ENCODE measurements at places on chromosomes 4 and X.

DNA sequence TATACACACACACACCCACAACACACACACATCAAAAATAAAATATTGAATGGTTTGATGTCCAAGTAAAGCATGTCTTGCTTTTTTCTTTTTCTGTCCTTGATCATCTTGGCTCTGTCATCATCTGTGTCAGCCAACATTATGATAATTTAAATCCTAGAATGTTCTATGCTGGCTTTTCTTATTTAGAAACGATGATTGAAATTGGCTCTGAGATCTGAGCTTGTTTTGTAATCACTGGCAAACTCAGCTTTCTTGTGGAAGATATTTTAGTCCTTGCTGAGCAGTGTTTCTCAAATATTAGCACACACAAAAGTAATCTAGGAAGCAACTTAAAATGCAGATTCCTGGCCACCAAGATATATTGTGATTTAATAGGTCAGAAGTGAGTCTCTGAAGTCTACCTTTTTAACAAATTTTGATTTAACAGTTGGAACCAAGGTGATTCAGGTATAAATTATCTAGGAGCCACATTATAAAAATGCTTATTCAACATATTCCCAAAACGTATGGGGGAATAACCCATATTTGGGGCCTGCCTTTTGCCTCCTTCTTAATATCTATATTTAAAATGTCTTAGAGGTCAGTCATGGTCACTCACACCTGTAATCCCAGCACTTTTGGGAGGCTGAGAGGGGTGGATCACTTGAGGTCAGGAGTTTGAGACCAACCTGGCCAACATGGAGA lies 24.0 kb upstream of the DSPP start:
- no peak for DNase-seq

DNA sequence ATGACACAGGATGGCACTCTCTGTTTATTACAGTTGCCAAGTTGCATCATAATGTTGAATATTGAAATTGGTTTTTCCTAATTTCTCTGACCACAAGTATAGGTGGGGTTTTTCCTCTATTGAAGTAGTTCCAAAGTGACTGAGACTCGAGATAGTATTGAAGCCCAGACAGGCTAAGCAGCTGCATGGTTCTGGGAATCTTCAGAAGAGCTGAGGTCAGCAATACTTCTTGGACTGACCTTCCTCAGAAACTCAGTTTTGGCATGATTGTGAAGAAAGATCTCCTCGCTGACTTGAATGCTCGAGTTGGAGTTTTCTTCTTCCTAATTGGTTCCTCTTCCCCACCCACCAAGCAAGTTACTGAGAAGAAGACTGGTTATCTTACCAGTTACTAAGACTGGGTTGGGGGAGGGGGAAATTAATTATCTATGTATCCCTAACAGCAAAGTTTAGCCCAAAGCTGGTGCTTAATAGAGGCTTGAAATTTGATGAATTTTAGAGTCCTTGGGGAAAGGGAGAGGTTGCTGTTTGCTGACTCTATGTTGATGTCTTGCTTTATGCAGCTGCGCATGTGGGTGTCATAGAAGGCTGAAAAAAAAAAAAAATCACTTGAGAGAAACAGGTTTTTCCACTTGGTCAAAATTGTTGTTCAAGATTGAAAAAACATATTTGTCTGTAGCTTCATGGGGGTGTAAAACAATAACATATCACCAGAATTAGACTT lies 91.1 kb downstream of the P2RY10 start:
- DNase-seq = no peak

- DNase-seq = no peak
Measured at GRCh38 chrX:9433596-9433995, 31.3 kb upstream of the TBL1X start.

DNA sequence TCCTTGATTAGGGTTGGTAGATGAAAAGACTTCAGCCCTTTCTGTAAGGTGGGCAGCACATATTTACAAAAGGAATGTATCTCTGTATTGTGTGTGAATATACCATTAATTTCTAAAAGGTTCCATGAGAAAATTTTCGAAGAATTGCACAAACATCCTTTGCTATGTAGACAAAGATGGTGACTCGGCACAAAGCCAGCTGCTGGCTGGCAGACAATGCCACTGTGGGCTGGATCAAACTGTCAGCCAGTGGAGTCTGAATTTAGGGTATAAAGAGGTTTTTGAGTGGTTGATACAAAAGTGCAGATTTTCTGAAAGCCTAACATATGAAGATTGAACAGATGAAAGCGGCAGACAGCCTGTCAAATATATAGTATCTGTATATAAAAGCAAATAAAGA lies 5.6 kb upstream of the TXK start:
- no peak for DNase-seq

- no peak for DNase-seq
Measured at GRCh38 chr4:143046454-143046853, 138.3 kb upstream of the USP38 start.

GRCh38 chr4:173013232-173013930 lies 155.2 kb upstream of the GALNT7 start:
- DNase-seq = no peak

Measured in GM04504 (cell line).